ENCODE measurements at places on chromosomes 13 and 19. TPM values are rescaled to one million over a fixed set of nuclear protein-coding genes. Genes with fewer than 3 reads are reported as not detected.

Gene MEF2B
- total RNA-seq: not detected

Gene TSHZ3
- 14.0 TPM for total RNA-seq

Gene BBC3
- total RNA-seq: 27.0 TPM

Gene ZNF43
- 4.7 TPM for total RNA-seq

Gene ZBTB45
- total RNA-seq: 7.7 TPM

Gene CGB8
- total RNA-seq: not detected

Gene CYP2S1
- total RNA-seq: 0.22 TPM

Gene C13orf46
- total RNA-seq: 0.25 TPM

Gene UGGT2
- total RNA-seq: 67.3 TPM

Gene ZNF229
- 11.0 TPM for total RNA-seq

Gene ZNF729
- total RNA-seq: under 0.01 TPM

Gene MAP4K1
- total RNA-seq: 0.55 TPM

Gene PSG3
- not detected for total RNA-seq

All from uterine smooth muscle cell (primary cell).